Activated CD8-positive, alpha-beta memory T cell treated with anti-CD3 and anti-CD28 coated beads for 4 hours (primary cell): ENCODE measurements at places on chromosomes 6 and 20.

DNA sequence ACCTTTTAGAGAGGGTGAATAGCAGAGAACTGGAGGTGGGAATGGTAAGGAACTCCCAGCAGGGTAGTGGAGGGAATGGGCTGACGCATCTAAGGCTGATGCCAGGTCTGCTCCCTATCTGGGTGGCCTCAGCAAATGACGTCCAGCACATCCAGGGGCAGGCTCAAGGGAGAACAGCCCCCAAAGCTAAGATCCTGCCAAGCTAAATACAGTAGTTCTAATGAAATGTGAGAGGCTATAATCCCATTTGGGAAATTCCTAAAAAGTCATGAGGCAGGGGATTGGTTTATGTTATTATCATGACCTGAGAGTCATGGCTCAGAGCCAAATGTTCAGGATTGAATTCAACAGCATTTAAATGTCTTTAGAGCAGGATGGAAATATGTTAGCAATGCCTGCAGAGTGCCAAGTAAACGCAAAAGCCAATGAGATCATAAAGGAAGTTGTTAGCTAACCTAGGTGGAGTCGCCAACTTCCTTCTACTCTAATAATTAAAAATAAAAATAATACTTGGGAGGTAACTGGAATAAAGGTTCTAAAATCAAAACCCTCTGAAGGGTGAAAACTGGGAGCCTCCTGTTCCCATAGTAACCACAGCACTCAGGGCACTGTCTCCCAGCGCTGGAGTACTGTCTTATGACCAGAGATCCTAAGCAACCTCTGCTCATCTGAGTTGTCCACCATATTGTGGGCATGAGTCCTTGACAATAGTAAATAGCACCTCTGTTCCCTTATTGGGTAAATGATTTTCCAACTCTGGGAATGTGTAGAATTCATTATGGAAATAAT lies 34.8 kb downstream of the IYD start:
- DNase-seq: no peak

- DNase-seq: no peak
These were observed 9.1 kb downstream of the PPP2R5D start for GRCh38 chr6:42993445-42993844.

DNA sequence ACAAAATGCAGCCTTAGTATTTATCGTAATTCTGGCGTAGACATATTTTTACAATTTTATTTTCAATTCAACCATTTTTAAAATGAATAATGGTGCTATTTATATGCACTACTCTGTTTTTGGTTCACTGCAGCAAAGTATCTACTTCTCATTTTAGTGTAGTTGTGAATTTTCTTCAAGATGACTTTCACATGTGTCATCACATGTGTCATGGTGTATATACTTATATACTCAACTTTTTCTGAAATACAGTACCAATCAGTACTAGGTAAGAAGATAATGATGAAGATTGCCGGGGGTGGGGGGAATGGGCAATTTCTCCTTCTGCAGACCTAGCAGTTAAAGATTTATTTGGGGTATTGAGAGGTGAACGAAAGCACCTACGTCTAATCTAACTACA lies 634.5 kb downstream of the PHF3 start:
- DNase-seq: no peak

GRCh38 chr6:144475411-144475810 lies 190.3 kb downstream of the UTRN start:
- DNase-seq: no peak

- DNase-seq: no peak
These were observed 66.1 kb downstream of the CD24 start for GRCh38 chr6:106908386-106908840.

DNA sequence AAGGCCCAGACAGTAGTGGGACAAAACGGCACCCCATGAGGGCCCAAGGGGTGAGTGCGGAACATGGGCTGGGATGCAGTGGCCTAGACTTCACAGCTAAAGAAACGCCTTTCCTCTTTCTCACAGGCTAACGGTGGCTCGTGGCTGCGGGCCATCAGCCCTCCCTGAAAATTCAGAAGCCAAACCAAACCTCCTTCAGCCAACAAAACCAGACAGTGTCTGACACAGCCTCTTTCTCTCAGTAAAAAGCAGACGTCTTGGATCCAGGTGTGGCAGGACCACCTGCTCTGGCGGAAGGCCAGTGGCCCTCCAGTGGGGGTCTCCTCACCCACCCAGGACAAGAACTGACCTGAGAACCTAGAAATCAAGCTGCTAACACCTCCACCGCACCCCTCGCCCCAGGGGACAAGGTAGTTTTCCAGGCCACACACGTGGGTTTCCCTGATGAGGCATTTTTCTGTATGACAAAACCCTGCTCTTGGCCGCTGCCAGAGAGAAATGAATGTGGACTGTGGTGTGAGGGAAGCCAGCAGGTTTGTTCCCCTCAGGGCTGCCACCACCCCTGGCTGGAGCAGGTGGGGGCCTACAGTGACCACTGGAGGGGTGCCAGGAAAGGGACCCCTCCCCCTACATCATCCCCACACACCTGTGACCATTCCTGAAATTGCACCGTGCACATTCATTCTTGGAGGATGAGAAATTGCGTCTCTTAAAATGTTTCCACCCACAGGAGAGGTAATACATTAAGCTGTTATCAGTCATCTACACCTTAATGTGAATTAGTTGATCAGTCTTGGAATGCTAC lies 76.8 kb upstream of the PIM1 start:
- DNase-seq: no peak

- no peak for DNase-seq
These were observed 97.7 kb downstream of the LY86 start for GRCh38 chr6:6686176-6686575.

DNA sequence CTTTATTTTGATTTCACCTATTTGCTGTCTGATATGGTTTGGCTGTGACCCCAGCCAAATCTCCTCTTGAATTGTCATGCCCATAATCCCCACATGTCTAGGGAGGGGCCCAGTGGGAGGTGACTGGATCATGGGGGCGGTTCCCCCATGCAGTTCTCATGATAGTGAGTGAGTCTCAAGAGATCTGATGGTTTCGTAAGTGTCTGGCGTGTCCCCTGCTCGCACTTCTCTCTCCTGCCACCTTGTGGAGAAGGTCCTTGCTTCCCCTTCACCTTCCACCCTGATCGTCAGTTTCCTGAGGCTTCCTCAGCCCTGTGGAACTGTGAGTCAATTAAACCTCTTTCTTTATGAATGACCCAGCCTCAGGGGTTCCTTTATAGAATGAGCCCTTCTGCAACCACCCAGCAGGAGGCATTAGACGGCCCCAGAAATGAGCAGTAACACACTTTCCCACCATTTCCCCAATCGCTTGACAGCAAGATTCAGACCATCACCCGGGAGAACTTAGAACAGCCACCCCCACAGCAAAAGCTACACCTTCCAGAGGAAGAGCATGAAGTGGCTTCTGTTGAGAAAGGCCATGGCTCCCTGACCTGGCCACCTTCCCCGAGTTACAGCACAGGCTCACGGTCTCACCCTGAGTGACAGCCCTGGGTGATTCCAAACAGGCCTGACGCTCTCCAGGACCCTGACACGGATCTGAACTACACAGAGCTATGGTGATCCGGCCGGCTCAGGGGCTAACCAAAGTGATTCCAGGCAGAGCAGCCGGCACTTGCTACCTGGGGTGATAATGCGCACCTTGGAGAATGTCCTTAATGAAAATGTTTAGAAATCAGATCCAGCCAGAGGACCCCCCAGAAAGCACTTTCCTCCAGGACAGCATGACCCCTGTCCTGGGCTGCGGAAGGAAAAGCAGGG lies 131.2 kb upstream of the CDH4 start:
- DNase-seq: no peak
